Renal pelvis (tissue), 12 donors: ENCODE measurements at places on chromosomes 1 and 21. TPM values are rescaled to one million over a fixed set of nuclear protein-coding genes. Genes with fewer than 3 reads are reported as not detected.

KIAA1614 gene
- 10.8 TPM for polyA plus RNA-seq

DNA sequence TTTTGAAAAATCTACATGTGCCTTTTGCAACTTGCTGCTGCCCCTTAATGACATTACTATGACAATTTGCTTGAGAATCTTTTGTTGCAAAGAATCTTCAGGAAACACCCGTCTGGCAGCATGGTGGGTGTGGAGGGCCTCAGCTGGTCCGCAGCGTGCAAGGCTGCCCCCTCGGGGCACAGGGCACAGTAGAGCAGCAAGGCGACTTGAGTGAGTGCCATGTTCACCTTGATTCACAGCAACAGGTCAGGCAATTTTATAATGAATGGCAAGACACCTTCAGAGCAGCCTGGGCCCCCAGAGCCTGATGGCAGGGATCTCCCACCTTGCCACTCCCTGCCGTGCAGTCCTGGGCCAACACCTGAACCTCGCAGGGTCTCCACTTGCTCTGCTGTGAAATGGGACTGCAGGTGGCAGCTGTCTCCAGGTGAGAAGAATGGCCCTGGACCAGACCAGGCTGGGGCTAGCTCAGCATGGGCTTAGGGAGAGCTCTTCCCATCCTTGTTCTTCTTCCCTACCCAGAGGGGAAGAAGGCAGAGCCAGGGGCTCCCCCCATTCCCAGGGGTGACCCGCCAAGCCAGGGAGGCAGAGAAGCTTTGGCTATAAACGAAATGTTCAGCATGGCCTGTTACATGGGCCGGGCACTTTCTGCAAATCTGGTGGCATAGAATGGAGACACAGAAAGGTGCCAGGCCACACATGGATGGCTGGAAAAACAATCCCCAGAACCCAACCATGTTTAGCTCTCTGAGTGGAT, 34.5 kb upstream of the ACTRT2 start:
- no peak for DNase-seq

PEF1 gene
- 79.1 TPM for polyA plus RNA-seq

DNA sequence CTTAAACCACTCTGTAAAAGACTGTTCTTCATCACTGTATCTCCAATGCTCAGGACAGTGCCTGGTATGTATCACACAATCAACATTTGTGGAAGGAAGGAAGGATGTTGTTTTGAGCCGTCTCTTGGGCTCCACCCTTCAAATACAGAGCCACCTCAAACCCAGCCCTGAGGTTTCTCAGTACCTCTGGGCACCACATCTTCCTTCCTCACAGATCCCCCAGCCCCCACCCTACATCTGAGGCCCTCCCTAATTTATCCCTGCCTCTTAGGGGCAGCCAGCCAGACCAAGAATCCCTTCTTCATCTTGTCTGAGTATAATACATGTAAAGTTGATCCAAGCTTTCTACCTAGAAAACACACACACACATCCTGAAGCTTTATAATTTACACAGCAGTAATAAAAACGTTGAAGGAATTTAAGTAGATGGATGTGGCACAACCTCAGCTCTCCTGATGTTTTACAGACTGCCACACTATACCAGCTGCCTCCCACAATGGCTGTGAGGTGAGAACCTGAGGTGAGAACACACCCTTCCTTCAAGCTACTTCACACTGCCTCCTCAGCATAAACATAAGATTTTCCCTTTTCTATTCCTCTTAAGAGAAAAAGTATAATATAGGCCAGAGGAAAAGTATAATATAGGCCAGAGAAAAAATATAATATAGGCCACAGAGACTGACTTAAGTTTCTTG, 48.5 kb downstream of the CDC7 start:
- DNase-seq = no peak

DNA sequence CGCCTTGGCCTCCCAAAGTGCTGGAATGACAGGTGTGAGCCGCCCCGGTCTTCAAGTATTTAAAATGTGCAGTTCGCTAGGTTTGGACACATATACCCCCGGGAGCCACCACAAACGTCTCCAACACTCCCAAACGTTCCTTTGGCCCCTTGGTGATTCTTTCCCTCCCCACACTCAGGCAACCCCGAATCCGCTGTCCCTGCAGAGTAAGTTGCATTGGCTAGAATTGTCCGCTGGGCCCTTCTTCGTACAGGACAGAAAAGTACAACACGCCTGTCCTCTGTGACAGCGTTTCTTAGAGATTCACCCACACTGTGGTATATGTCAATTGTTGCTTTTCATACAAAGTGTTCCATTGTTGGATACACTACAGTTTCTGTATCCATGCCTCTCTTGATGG, 3.2 kb upstream of the PERM1 start:
- DNase-seq = no peak

DNA sequence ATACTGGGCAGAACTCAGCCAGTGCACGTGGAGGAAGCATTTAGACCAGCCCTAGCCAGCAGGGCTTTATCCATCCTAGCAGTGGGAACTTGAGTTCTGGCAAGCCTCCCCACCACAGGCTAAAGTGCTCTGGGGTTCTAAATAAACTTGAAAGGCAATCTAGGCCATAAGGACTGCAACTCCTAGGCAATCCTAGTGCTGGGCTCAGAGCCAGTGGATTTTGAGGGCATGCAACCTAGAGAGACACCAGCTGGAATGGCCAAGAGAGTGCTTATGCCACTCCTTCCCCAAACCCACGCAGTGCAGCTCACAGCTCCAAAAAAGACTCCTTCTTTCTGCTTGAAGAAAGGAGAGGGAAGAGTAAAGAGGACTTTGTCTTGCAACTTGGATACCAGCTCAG, 70.5 kb upstream of the APOBEC4 start:
- DNase-seq = no peak

DNA sequence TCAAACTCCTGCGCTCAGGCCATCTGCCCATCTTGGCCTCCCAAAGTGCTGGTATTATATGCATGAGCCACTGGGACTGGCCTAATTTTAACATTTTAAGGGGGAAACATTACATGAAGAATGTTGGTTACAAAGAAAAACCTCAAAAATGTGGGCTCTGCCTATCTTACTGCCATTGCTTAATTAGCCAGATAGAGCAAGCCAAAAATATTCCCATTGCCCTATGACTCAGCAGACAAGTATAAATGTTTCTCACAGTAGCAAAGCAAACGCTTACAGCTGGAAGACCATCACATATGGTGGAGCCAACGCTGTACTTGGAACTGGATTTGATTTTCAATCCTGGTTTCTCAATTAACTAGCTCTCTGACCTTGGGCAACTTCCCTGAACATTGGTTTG, 502.0 kb downstream of the SMYD3 start:
- no peak for DNase-seq

- DNase-seq = no peak
These were observed 324.6 kb upstream of the USP25 start for GRCh38 chr21:15405214-15405613.

GRCh38 chr1:26582836-26583460, 53.4 kb downstream of the RPS6KA1 start:
- no peak for DNase-seq

DNA sequence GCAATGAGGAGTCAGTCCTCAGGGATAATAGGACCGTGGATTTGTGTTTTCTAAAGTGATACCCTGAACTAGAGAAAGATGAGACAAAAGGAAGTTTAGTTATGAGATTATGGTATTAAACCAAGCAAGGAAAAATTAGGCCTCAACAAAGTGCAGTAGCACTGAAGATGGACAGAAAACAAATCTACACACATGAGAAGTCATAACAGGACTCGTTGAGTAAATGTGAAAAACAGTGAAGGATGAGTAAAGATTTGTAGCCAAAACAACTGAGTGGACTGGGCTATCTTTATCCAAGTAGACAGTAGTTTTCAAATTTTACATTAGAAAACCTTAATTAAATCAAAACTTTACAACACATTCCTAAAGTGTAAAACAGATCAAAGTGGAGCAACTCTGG, 15.0 kb downstream of the EPRS1 start:
- no peak for DNase-seq

RIMKLA gene
- polyA plus RNA-seq = 0.63 TPM

GRCh38 chr1:204406621-204407020, 5.0 kb downstream of the PPP1R15B start:
- no peak for DNase-seq

DNA sequence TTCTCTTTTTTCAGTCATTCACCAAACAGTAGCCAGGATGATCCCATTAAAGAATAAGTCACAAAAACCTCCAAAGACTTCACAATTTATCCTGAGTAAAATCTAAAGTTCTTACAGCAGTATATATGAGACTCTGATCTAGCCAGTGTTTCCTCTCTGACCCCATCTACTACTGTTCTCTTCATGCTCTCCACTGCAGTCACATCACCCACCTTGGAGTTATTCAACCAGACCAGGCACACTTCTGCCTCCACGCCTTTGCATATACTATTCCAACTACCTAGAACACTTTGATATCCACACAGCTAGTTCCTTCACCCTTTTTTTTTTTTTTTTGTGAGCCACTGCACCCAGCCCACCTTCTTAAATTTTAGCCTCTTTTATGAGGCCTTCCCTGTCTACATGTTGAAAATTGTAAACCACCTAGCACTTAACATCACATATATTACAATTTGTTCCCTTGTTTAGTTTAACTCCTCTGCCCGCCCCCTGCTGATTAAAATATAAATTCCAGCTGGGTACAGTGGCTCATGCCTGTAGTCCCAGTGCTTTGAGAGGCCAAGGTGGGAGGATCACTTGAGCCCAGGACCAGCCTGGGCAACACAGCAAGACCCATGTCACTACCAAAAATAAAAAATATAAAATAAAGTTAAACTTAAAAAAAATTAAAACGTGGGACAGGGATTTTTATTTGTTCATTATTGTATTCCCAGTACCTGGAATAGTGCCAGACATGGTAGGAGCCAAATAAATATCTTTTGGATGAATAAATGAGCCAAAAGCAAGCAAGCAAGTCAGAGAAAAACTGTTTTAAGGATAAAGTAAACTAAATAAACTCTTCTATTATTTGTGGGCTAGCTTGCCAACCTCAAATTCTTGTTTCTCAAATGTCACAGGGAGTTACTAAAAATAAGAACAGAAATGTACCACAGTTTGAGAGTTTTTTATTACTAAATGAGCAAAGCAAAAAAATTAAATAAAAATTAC, 35.2 kb upstream of the MUTYH start:
- DNase-seq = no peak

CELA3B gene
- not detected for polyA plus RNA-seq

DNA sequence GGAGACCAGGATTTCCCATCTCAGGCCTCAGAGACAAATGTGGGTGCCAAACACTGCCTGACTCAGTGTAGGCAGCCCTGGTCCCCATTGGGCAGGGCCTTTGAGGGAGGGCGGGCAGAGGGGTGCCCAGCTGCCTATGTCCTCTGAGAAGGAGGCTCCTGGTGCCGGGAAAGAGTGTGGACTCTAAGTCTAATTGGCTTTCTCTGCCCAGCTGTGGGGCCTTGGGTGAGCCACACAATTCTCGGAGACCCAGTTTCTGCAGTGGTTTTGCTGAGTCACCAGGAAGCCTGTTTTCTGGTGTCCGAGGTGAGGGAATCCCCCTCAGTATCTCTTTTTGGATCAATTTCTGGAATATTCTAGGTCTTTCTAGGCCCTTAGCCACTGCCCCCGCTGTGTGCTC, 35.3 kb upstream of the ACTL8 start:
- DNase-seq = no peak

DNA sequence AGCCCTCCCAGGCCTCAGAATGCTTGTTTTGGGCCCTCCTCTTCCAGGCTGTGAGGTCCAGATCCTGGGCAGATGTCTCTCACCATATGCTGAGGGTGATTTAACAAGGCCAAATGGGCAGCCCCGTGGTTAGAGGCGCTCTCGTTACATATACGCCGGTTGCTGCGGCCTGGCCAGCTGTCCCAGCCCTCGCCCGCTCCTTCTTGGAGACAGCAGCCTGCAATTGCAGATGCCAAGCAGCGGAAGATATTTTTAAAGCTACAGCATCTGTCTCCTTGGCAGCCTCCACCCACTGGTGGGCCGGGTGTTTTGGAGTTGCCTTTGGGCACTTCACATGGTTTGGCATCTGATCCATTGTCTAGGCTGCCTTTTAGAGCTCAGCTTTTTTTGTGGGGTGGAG, 178.8 kb upstream of the NFIA start:
- no peak for DNase-seq

TMCC2 gene
- polyA plus RNA-seq = 10.3 TPM

CYP4B1 gene
- 3.9 TPM for polyA plus RNA-seq

- no peak for DNase-seq
These were observed 108.2 kb downstream of the CDC7 start for GRCh38 chr1:91608876-91609275.

- DNase-seq = no peak
These were observed 8.2 kb upstream of the FNDC7 start for GRCh38 chr1:108704496-108704895.

GRCh38 chr1:213499444-213499843, 448.4 kb downstream of the RPS6KC1 start:
- no peak for DNase-seq

GPR61 gene
- 0.18 TPM for polyA plus RNA-seq

DNA sequence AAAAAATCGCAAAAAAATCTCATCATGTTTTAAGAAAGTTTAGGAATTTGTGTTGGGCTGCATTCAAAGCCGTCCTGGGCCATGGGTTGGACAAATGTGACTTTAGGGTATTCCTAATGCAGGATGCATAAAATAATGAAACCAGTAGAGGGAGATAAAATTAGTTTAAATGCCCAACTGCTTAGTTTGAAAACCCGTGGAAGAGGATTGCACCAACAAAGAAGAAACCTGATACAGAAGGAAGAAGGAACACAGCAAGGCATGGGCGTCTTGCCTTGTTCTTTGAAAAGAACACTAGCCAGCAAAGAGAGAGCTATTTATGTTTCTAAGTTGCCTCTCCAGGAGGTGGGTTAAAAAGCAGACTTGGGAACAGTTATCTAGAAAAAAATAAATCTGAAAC, 37.9 kb downstream of the WDR3 start:
- DNase-seq = no peak

GRCh38 chr1:113215015-113215414, 142.0 kb downstream of the LRIG2 start:
- DNase-seq = no peak

- DNase-seq = no peak
These were observed 505.2 kb downstream of the SMYD3 start for GRCh38 chr1:246001837-246002230.

GRCh38 chr1:53971718-53972117, 25.6 kb downstream of the LRRC42 start:
- DNase-seq = no peak

- no peak for DNase-seq
These were observed 629.1 kb downstream of the SMYD3 start for GRCh38 chr1:245877976-245878375.

GRCh38 chr1:43769350-43769908, 62.1 kb downstream of the ST3GAL3 start:
- no peak for DNase-seq

DNA sequence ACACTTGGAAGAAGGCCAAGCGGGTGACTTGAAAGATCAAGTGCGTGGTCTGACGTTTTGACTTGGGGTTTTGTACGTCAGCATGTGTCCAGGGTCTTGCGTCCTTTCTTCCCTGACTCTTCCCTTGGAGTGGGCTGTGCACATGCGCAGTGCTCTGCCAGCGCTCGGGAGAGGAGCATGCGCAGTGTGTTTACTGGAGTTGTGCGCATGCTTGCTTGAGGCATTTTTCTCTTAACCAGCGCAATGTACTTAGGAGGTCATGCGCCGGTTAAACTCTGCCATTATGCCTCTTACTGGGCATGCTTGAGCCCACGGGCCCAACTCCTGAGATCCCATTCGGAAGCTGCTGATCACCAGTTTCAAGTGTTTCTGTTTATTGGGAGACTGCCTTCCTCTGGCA, 242.5 kb upstream of the AJAP1 start:
- DNase-seq = no peak

- DNase-seq = no peak
These were observed 7.5 kb upstream of the PSEN2 start for GRCh38 chr1:226862890-226863289.
